Left lung (tissue), 14 donors: ENCODE measurements at places on chromosomes 7 and 10. TPM values are rescaled to one million over a fixed set of nuclear protein-coding genes. Genes with fewer than 3 reads are reported as not detected.

CPXM2 gene
- total RNA-seq: 1.5 TPM

DNA sequence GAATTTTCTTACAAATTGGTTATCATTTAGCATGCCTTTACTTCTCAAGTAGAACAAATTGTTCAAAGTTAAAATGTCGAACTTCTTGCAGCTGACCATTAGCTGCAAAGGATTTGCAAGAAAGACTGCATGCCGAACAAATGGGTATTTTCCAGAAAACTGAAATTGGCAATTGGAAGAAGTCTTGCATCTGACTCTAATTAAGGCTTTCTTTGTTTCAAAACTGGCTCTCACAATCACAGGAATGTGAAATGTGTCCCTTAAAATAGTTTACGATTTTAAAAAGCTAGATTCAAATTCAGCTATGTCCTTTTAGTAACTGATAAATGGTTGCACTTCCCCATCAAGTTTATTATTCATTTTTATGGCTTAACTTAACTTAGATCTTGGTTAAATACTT, 207.9 kb downstream of the ARL4A start:
- no peaks in the 10 kb centered on the region for H3K4me1 ChIP-seq
- H3K4me3 ChIP-seq: no peak overlapping the region
- no peak for DNase-seq
- H3K27me3 ChIP-seq: no peaks in the 10 kb centered on the region
- no peak overlapping the region for H3K27ac ChIP-seq
- H3K36me3 ChIP-seq: no peaks in the 10 kb centered on the region

GRCh38 chr10:102752266-102752930, 8.7 kb downstream of the WBP1L start:
- no peak for DNase-seq
- no peaks in the 10 kb centered on the region for H3K27me3 ChIP-seq
- H3K27ac ChIP-seq: peak overlapping the region; percentile 50
- no peak overlapping the region for H3K4me3 ChIP-seq

CTAGE8 gene
- total RNA-seq: 3.0 TPM

GDF2 gene
- not detected for total RNA-seq

GRCh38 chr7:12494687-12495024, 75.9 kb upstream of the SCIN start:
- no peaks in the 10 kb centered on the region for H3K36me3 ChIP-seq
- DNase-seq: no peak
- no peak overlapping the region for H3K27ac ChIP-seq
- H3K27me3 ChIP-seq: no peaks in the 10 kb centered on the region
- no peaks in the 10 kb centered on the region for H3K4me1 ChIP-seq

GRCh38 chr10:16792675-16793074, 24.5 kb downstream of the RSU1 start:
- H3K4me3 ChIP-seq: no peak overlapping the region
- no peaks in the 10 kb centered on the region for H3K4me1 ChIP-seq
- no peaks in the 10 kb centered on the region for H3K36me3 ChIP-seq
- no peak overlapping the region for H3K27ac ChIP-seq

FOXI2 gene
- not detected for total RNA-seq
